ENCODE measurements at places on chromosomes 11 and 22.

- no peak for DNase-seq
Measured at GRCh38 chr11:113693030-113693429, 13.1 kb downstream of the TMPRSS5 start.

- DNase-seq, result no peak
Measured at GRCh38 chr11:60211206-60211605, 28.3 kb upstream of the MS4A6A start.

DNA sequence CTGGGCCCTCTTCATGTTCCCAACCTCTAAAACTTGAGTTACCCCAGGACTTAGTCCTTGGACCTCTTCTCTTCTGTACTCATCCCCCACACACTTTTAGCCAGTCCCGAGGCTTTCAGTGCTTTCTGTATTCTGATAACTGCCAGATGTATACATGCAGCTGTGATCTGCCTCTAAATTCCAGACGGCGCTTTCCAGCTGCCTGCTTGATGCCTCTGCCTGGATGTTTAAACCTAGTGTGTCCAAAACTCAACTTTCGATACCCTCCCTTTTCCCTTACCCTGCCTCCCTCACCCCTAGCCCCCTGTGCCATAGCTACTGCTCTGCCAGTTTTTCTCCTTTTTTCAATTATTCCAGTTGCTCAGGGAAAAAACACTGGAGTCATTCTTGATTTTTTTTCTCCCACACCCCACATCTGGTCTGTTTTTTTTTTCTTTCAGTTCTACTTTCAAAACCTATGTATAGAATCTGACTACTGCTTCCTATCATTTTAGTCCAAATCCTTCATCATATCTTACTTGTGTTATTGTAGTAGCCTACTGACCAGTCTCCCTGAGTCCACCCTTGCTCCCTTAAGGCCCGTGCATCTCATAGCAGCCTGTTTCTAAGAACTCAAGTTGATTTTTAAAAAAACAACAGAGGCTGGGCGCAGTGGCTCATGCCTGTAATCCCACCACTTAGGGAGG is 32.9 kb upstream of the TECTA start:
- no peak for DNase-seq

DNA sequence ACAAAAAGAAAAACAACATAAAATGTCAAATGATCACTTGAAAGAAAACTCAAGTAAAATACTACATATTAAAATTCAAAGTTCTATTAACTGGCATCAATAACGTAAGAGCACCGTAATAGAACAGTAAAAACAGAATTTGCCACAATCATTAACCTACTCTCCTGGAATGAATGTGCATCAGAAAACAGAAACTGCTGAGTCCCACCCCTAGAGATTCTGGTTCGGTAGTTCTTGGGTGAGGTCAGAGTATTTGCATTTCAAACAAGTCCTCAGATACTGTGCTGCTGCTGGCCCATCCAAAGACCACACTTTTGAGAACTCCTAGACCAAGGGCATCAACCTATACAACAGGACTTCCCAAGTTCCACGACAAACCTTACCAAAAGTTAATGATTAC is 23.5 kb downstream of the PITPNB start:
- no peak for DNase-seq

GRCh38 chr11:17275400-17276235 is 921 bp upstream of the NUCB2 start:
- DNase-seq, result no peak

DNA sequence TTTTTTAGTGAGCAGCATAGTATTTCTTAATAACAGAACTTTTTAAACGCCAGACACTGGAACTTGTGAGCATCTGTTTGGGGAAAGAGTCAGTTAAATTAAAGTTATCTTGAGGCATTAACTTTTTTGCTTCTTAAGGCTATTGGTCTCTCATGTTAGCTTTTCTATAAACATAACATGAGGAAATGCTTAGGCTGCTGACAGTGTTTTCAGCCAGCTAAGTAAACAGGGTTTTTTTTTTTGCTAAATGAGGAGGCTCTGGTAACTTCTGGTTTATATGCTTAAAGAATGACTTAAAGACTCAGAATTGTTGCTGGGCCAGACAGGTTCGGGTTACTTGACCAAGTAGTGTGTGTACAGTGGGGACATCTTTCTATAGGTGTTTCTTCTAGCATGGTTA is 95.8 kb upstream of the ALKBH3 start:
- no peak for DNase-seq

- peak; percentile 52 for DNase-seq
Measured at GRCh38 chr11:62556108-62556874, 9.7 kb upstream of the AHNAK start.

DNA sequence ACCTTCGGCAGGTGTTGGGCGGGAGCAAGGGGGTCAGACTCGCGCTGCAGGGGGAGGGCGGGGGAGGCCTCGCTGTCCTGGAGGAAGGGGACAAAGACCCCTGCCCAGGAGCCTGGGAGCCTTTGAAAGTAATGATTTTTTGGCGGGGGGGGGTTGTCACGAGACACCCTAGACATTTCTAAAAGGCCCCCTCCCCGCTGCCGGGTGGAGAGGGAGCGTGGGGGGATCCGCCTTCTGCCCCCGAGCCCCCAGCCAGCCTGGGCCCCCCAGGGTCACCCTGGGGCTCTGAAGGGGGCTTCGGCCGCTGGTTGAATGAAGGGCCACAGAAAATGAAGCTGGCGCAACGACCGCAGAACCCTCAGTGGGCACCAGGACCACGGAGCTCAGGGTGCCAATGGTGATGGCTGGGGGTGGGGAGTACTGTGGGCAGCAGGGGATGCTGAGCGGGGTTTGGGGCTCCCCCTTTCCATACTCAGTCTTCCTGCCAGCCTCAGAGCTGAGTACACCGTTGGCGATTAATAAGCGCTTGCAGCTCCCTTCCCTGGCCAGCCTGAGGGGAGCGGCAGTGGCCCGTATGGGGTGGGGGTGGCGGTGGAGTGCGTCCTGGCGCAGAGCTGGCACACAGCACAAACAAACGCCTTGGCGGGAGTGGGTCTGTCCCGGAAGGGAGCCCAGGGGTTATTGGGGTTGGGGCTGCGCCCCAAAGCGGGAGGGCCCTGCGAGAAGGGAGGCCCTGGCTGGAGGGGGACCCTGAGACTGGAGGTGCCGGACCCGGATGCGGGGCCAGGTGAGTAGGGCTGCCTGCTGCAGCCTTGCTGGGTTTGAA is 1.2 kb upstream of the DUSP8 start:
- DNase-seq, result no peak

DNA sequence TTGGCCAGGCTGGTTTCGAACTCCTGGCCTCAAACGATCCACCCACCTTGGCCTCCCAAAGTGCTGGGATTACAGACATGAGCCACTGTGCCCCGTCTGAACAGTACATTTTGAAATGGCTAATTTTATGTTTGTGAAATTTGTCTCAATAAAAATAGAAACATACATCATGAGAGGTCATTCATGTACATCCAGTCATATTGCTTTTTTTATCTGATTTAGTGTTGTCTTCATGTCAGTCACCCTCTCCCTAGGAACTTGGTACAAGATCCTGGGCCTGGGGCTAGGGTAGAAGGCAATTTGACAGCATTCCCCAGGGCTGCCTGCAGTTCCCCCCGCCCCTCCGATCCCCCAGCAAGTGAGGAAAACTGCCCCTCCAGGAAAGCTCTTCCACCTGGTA is 46.6 kb upstream of the RBFOX2 start:
- no peak for DNase-seq

DNA sequence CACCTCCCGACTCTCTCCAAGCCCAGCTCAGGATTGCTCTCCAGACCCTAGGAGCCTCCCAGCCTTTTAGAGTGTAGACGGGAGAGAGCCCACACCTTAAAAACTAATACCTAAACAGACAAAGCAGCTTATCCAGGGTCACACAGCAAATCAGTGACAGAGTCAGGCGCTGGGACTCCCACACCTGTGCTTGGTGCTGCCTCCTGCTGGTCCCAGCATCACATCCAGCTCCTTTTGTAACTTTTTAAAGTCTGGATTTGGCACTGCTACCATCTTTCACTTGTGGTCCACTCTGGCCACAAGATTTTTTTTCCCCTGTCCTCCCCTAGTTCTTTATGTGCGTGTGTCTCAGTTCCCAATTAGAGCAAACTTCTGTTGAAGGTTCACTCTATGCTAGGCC is 4.7 kb downstream of the ANO1 start:
- DNase-seq, result no peak

DNA sequence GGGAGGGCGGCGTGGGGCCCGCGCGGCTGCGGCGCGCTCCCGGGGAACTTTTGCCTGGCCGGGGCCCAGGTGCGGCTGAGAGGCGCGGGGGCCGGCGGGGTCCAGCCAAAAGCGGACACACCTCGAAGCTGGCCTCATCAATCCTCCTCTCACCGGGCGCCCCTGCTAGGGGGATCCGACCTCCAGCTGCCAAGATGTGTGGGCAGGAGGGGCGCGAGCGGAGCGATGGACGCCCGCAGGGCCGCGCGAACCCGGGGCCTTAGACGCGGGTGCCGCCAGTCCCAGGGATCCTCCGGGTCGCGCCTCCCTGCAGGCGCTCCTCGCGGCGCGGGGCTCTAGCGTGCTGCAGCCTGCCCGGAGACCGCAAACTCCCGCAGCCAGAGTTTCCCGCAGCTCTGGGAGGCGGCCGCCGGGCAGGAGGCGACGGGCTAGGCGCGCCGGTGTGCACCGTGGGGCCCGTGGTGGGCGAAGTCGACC is 785 bp downstream of the IGSF9B start:
- no peak for DNase-seq

DNA sequence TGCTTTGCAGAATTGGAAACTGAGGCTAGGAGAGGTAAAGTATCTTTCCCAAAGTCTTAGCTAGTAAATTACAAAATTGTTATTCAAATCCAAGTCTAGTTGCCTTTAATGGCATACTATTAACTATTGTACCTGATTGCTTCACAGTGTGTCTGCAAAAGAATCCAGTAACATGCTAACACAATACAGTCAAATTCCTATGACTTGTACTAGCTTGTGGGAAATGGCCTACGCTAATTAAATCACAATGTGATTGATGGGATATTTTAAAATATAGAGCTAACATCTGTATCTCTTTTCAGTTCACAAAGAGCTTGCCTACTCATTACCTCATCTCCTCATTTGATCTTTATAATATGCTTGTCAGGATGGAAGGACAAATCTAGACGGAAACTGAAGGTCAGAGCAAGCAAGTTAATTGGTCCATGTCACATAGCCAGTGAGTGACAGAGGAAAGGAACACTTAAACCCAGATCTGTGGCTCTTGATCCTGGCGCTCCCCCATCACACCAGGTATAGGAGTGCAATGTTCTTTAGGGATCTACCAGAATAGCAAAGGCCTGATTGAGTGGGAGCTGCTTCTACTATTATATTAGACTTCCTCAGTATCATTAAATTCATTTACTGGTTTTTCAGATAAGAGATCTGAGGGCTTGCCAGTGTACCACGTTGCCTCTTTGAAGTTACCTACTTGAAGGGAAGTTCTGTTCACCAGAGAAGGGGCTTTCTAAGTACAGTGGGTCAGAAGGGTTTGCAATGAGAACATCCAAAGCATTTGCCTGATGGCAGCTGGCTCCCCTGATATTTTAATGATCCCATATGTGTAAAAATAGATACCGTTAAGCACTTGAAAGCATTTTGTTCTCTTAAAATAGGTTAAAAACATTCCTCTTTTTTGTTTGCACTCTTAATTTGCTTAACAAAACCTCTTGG is 213.6 kb upstream of the SESN3 start:
- DNase-seq, result no peak

DNA sequence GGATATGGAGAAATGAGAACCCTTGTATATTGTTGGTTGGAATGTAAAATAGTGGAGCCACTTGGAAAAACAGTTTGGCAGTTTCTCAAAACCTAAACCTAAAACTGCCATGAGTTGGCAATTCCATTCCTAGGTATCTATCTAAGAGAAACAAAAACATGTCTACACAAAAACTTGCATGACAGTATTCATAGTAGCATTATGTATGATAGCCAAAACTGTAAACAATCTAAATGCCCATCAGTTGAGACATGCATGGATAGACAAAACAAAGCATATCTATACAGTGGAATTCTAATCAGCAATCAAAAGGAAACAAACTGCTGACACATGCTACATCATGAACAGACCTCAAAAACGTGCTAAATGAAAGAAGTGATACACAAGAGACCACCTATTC is 34.9 kb downstream of the TRAF6 start:
- DNase-seq, result no peak

GRCh38 chr22:29205594-29206371 is at the start of gene EMID1:
Gene EMID1, plus strand, starts transcription at chr22:29205896. Its CDS starts 143 bp downstream, at chr22:29206039.
- DNase-seq, result no peak

GRCh38 chr11:116311206-116311605 is 461.6 kb downstream of the BUD13 start:
- no peak for DNase-seq

GRCh38 chr11:123822032-123822431 is 15.9 kb upstream of the OR6M1 start:
- DNase-seq, result no peak

DNA sequence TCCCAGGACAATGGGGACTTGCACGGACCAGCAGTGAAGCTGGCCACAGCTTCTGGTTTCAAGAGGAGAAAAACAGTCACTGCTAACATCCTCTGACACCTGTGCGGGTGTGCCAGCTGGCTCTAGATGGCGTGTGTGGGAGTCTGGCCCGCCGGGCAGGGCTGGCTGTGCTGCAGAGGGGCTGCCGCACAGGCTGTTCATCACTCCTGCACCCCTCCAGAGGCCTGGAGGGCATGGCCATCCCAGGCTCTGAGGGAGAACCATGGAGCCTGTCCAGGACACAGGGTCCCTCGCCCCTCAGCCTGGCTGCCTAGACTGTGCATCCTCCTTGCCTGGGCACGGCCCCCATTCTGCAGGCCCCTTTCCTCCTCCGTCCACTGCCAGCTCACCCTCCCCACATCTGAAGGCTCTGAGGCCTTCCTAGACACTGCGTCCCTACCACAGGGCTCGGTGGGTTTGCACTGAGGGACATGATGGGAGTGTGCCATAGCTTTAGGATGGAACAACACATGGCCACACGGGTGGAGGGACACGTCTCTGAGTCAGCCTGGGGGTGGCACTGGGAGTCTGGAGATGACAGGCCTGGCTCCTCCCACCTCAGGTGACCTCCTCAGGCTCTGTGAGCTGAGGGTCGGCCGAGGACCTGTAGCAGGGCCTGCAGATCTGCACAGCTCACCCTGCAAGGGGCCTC is 42.1 kb upstream of the GNB1L start:
- no peak for DNase-seq

DNA sequence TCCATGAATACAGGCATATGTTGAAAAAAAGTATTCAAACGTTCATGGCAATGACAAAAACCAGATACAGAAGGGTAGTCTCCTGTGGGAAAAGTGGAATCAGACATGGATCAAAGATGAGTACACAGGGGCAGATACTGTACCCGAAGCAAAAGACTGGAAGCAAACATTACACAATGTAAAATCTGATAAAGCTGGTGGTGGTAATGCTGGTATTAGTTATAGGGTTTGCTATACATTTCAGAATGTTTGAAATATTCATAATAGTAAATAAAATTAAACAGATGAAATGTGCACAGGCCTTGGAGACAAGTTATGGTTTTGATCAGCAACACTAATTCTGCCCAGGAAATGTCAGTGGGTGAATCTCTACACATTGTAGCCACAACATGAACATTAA is 607.6 kb downstream of the SOX6 start:
- DNase-seq, result no peak

- DNase-seq, result no peak
Measured at GRCh38 chr11:18027475-18027874, 14.6 kb upstream of the SERGEF start.
